ENCODE measurements at places on chromosomes 4 and X.
A peak's percentile ranks its signal among the peaks of the same experiment; 100 is the strongest.

DNA sequence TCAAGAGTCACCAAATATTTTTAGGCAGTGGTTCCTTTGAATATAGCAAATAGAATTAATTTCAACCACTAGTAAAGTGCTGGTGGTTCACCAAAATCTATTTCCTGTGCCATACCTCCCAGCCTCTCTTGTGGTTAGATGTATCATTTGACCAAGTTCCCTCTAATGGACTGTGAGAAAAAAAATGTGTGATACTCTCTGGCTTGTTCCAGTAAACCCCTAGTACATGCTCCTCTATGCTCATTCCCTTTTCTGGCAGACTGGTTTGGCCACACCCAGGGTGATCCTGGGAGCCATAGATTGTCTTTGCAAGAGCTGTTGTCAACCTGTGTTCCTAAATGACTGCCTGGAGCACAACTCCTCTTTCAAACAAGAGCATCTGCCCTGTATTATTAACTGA is 109.5 kb downstream of the FRAS1 start:
- DNase-seq, result no peak

DNA sequence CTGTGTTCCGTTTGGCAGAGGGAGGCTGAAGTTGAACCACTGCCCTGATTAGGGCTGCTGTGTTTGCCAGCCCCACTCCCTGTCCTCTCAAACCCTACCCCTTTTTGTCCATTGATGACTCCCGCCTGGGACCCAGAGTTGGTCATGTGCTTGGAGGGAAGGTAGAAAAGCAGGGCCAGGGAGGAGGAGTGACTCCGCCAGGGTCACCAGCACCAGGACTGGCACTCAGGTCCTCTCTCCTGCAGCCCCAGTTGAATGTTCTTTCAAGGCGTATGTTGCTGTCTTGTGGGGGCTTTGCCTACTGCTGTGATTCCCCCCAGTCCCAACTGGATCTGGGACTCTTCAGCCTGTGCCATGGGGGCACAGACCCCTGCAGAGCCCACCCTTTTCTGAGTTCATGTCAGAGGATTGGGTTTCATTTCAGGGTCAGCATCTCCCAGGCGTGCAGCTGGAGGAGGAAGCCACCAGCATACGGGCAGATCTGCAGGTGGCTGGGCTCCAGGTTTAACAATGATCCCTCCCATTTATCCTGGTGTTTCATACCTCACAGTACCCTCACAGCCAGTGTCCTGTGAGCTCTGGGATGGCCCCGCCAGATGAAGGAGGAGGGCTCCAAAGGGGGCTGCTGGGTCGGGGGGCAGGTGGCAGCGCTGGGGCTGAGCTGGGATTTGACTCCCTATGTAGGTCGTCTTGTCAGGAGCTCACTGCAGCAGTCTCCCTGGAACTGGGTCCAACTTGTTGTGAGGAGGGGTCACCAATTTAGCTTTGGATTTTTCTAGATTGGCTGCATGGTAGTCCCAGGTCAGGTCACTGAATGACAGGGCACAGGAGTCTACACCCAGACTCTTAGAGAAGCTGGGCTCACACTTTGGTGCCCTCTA is 55.7 kb downstream of the MSX1 start:
- no peak for DNase-seq

GRCh38 chr4:19725130-19725529 is 526.6 kb upstream of the SLIT2 start:
- no peak for DNase-seq

GRCh38 chr4:740656-741282 is 35.1 kb downstream of the PCGF3 start:
- no peak for DNase-seq

DNA sequence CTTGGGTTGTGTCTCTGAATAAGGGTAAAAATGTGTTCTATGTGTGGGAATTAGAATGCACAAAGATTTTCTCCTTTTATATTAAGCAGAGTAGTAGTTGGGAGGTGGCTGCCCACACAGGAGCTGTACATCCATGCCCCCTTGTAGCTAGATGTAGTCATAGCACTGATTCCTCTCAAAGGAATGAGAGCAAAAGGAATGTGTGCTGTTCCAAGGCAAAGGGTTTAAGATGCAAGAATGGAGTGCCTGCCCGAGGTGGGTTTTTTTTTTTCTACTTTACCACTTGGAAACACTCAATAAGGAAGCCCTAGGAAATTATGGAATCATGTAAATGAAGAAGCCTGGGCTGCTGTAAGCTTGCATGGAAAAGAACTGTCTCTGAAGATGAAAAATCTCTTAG is 2183.2 kb upstream of the AGA start:
- DNase-seq, result no peak

GRCh38 chrX:15814771-15815365 is 24.6 kb downstream of the ZRSR2 start:
- no peak for DNase-seq

DNA sequence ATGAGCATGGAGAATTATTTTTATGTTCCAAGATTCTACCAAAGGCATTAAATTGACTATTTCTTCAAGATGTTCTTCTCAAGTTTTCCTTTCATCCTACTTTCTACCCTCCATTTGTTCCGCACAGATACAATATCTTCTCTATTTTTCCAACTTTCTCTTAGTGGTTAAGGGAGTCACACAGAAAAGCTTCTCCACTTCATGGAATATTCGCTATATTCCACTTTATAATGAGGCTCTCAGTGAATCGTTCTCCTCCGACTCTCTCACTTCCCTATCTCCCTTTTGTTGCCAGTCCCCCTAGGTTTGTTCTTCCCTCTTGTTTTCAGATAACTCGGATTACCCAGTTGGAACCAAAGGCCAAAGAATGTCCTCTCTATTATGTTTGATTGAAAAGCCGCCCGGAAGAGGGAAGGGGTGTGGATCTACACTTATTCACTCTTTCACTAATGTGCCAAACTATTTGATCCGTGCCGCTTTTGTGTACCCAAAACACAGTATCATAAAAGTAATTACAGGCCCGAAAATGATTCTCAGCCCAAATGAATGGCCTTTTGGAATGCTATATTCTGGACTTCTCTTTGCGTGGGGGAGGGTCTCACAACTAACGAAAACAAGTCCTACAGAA is 1.2 kb downstream of the SH3D19 start:
- DNase-seq, result no peak

DNA sequence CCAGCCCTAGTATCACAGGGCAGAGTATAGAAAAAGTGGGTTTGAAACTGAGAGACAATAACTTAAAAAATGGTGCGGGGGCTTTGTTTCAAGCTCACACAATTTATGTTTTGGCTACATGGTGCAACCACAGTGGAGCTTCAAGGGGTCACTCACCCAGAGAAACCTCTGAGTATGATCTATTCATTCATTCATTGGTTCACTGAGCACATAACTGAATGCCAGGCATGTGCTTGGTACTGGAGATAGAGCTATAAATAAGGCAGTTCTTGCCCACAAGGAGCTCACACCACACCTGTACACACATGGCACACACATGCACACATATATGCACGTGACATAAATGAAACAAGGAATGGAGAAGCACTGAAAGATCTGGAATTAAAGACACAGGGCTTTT is 171.4 kb downstream of the NHS start:
- no peak for DNase-seq

GRCh38 chr4:2412534-2412884 is 5.9 kb downstream of the ZFYVE28 start:
- peak; percentile 56 for DNase-seq

GRCh38 chr4:40330536-40330935 is 4.6 kb upstream of the CHRNA9 start:
- no peak for DNase-seq

DNA sequence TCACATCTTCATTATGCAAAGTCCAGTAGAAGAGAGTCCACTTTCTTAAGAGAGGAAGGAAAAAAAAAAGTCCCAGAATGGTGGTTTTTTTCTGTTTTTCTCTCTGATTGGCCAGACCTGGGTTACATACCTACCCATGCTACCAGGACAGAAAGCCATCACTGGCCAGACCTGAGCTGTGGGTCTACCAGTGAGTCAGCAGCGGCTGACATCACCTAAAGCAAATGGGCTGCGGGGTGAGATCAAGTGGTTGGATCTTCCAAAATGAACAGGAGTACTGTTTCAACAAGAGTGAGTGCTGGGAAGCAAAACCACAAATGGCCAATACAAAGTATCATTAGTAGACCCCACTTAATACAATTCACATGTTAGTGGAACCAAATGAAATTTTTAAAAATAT is 1.6 kb upstream of the NDST3 start:
- DNase-seq, result peak; percentile 4

GRCh38 chrX:64427787-64428186 is 32.5 kb upstream of the MTMR8 start:
- no peak for DNase-seq

DNA sequence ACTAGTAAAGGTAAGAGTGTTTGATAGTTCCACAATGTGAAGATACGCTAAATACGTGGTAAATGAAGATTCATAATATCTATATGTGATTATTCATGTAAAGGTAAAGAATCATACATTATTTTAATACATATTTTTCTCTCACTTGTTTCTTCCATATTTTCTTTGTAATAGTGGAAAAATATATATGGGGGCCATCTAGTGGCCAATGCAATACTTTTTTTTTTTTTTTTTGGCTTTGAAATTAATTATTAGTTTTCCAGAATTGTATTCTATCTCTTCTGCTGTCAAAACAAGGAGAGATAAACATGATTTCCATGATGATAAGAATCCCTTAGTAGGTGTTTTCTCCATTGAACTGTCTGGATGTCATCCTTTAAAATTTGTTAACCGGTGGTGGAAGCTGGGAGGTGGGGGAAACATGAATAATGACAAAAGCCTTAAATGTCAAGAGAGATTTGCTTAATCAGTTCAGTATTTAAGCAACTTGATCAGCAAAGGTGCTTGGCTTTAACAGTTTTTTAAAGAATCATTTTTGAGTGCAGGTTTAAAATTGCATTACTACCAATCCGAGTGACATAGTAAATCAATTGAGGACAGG is 508.7 kb upstream of the HTR2C start:
- DNase-seq, result peak; percentile 35

GRCh38 chr4:148273501-148273986 is 168.7 kb downstream of the NR3C2 start:
- peak; percentile 98 for DNase-seq

GRCh38 chr4:127311924-127312323 is 320.8 kb upstream of the INTU start:
- DNase-seq, result no peak

DNA sequence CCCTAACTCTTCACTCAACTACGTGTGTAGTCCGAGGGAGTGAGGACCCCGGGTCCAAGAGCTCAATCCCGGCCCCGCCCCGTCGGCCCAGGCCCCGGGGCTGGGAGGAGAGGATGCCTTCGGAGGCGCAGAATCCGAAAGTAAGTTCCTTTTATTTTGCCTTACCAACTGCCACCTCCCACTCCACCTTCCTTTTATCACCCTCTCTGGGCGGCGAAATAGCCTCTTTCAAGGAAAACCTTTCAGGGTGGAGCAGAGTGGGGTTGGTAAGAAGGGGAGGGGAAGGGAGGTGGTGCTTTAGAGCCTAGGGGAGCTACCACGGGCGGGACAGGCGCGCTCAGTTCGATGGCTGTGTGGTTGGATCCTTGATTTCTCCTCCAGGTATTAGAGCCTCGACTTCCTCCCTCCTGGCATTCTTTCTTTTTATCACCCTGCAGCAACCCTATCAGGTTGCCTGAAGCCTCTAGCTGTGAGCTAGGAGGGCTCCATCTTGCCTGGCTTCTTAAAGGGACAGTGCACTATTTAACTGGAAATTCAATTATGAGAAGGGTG is 191.2 kb downstream of the RRAGB start:
- peak; percentile 67 for DNase-seq

- DNase-seq, result no peak
Observed at GRCh38 chrX:72045141-72045540, 86.6 kb downstream of the RTL5 start.

GRCh38 chrX:95332530-95332929 is 1352.1 kb upstream of the DIAPH2 start:
- no peak for DNase-seq

DNA sequence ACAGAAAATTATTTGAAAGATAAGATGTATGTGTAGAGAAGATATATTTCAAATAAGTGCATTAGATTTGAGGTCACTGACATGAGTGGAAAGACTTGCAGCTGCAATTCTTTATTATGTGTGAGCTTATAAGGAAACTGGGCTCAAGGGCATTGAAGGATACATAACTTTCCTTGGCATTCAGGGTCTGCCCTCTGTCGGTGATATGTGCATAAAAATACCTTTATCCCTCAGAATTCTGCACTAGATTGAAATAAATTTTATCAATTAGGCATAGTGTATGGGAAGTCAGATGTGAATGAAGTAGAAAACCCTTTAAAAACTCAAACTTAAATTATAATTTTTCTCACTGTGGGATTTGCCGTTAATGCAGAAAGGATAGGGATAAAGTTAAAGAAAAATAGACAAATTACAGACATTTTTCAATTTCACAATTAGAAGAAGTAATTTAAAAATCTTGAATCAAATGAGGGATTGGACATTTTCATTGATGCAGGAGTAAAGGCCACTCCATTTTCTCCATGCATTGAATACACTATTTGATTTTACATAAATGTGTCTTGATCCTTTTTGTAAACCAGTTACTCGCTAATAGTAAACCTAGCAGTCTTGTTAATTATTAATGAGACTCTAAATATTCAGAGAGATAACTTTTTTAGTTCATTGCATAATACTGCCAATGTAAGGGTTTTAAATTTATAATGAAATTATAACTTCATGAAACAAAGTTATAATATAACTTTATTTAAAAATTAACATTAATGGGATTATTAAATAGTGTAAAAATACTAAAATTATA is 21.0 kb upstream of the ETNPPL start:
- DNase-seq, result peak; percentile 21

- no peak for DNase-seq
Observed at GRCh38 chr4:166301266-166301665, 428.2 kb downstream of the TLL1 start.

- DNase-seq, result no peak
Observed at GRCh38 chr4:105741548-105741947, 33.0 kb downstream of the GSTCD start.

- no peak for DNase-seq
Observed at GRCh38 chrX:14489437-14489836, 39.9 kb upstream of the GLRA2 start.

DNA sequence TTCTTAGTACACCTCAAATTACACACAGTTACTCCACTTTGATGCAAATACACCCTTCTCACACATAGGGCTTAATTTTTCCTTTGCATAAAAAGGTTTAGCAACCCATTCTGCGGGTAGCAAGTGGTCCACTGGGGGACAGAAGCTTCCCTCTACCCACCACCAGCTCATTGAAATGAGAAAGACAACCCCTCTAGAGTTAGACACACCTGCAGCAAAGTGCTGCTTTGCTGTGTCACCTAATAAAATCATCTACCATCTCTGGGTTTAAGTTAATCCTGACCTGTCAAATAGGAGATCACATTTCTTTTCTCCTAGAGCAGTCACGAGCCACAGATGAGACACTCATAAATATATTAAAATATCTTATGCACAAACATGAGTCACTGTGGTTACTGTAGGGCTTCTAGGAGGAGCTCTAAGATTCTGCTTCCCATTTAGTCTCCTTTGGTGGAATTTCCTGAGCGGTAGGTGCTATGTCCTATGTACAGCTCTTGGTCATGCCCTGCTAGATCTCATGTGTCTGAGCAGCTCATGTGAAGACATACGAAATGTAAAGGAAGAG is 11.9 kb downstream of the BMX start:
- DNase-seq, result peak; percentile 27
